ENCODE measurements at places on chromosomes 7 and 10.

- DNase-seq = no peak
Measured at GRCh38 chr7:51980812-51981211, 664.2 kb upstream of the COBL start.

DNA sequence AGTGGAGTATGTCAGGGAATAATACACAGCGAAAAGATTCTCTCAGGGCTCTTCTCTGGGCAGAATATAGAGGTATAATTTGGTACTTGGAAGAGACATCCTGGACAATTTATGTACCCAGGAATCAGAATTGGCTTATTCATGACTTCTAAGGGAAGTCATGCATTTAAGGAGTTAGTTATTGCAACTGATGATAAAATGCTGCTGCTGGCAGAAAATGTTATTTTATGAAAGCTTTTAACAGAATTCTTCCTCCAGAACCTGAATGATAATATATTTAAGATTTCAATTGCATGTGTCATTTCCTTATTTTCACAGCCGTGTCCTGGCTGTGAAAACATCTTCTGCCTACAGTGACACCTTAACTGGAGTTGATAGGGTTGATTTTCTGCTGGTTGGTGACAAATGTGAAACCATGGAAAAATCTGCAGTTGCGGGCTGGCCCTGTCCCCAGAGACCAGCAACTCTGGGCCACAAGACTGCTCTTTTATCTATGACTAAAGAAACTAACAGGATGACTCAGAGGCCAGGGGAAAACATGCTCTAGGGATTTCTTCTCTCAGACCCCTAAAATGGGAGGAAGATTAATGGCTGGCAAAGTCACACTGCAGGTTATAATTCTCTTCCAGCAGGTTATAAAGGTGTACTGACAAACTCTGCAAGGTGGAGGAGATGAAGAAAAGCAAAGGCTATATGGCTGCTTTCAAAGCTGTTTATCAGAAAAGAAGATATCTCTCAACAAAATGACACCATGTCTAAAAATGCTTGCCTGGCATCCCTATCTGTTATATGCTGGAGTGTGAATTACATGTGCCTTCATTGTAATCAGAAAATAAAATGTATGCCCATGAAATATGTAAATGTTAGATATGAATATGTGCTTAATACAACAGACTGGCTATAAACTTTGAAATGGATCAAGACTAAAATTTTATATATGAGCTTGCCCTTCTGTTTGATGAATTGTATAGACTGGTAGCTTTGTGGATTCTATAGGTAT is 12.1 kb upstream of the TRUB1 start:
- DNase-seq = no peak

DNA sequence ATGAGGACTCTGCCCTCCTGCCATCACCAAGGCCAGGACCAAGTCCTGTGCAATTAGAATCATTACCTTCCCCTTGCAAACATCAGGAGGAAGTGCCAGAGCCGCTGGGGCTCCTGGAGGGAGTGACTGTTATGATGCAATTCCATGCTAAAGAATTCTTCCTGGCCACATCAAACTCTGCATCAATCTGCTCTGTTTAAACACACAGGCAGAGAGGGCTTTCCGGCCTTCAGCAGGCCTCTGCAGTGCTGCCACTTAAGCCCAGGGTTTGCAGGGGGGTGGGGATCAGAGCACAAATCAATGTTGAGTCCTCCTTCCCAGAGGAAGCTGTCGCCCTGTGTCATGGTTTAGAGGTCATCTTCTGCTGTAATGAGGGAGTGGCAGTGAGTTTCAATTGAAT is 58.1 kb downstream of the CTBP2 start:
- no peak for DNase-seq

DNA sequence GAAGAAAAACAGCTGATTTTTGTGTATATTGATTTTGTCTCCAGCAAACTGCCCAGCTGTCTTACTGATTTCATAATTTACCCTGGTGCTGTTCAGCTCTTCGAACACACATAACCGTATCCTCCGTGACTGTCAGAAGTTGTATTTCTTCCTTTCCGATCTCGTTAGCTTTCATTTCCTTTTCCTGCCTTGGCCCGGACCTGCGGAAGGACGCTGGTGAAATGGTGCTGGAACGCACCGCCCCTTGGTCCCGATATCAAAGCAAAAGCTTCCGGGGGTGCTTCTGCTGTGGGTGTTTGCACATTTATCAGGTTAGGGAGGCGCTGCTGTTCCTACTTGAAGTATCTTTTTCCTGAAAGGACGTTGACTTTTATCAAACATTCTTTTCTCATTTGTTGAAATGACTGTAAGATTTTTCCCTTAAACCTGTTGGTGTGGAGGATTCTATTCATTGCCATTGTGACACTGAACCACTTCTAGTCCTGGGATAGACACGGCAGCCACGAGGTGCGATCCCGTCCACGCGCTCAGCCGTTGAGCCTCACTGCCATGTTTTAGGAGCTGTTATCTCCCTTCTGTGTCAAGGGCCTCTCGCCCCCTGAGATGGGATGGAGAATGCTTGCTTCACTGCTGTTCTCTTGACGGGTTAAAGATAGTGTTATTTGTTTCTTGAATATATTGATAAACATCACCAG is 72.6 kb downstream of the FOXL3 start:
- DNase-seq = no peak

- no peak for DNase-seq
Measured at GRCh38 chr7:28835800-28836199, 122.3 kb downstream of the TRIL start.

GRCh38 chr7:88681682-88682081 is 77.8 kb upstream of the ZNF804B start:
- DNase-seq = no peak

GRCh38 chr7:72176875-72177274 is 235.3 kb downstream of the CALN1 start:
- DNase-seq = no peak

- peak; percentile 82 for DNase-seq
Measured at GRCh38 chr7:94697035-94697974, 41.4 kb upstream of the SGCE start.

GRCh38 chr10:133179651-133180050 is 19.6 kb downstream of the KNDC1 start:
- DNase-seq = no peak

DNA sequence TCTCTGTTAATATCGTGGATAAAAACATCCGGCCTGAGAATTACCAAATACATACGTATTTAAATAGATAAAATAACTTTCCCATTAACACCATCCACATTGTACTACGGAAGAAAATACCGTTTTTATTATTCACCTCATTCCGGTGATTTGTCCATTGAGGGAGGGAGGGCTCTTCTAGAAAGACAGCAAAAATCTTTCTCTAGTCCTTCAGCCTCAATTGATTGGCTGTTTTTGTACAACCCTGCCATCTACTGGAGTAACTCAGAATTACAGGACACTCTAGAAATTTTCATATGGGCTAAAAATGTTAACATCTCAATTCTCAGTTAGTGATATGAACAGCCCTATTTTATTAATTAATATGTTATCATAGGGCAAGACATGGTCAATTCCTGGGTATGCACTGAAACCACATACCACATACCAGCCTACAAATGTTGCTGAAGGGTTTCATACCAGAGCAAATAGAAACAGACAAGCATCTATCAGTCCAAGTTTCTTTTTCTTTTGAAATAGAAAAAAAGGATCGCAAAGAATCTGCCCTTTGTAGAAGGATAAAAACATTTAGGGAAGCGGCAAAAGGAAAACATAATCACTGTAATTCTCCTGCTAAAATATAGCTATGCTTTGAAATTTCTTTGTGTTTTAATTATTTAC is 55.8 kb upstream of the CDCA7L start:
- DNase-seq = peak; percentile 35

DNA sequence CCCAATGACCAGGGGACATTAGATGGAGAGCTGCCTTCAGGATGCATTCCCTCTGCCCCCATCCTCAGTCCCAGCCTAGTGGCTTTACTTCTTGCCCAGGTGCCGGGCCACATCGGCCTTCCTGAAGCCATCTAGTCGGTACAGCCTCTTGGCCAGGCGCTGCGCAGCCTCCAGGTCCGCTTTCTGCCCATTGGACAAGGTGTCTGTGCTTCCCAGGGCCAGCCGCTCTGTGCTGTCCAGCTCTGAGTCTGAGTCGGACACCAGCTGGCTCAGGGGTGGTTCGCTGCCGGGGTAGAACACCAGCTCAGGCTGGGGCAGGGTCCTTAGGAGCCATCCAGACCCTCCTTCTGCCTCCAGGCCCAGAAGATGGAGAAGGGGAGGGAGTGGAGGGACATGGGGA is 6.3 kb downstream of the PSD start:
- no peak for DNase-seq
